ENCODE measurements at places on chromosomes 13 and 19.

GRCh38 chr19:57803265-57803593 lies 11.5 kb downstream of the ZNF552 start:
- DNase-seq = no peak
- no peaks in the 10 kb centered on the region for H3K36me3 ChIP-seq
- no peaks in the 10 kb centered on the region for H3K27me3 ChIP-seq
- peak overlapping the region; percentile 86 for H3K27ac ChIP-seq
- H3K4me1 ChIP-seq = peaks cover 6% of the 10 kb centered on the region

- peaks cover 4% of the 10 kb centered on the region for H3K4me1 ChIP-seq
- peak overlapping the region; percentile 84 for H3K27ac ChIP-seq
- H3K27me3 ChIP-seq = no peaks in the 10 kb centered on the region
- peaks cover 3% of the 10 kb centered on the region for H3K36me3 ChIP-seq
- DNase-seq = no peak
- H3K4me3 ChIP-seq = peak overlapping the region; percentile 75
Measured at GRCh38 chr13:113297370-113298042, 467 bp downstream of the LAMP1 start.

DNA sequence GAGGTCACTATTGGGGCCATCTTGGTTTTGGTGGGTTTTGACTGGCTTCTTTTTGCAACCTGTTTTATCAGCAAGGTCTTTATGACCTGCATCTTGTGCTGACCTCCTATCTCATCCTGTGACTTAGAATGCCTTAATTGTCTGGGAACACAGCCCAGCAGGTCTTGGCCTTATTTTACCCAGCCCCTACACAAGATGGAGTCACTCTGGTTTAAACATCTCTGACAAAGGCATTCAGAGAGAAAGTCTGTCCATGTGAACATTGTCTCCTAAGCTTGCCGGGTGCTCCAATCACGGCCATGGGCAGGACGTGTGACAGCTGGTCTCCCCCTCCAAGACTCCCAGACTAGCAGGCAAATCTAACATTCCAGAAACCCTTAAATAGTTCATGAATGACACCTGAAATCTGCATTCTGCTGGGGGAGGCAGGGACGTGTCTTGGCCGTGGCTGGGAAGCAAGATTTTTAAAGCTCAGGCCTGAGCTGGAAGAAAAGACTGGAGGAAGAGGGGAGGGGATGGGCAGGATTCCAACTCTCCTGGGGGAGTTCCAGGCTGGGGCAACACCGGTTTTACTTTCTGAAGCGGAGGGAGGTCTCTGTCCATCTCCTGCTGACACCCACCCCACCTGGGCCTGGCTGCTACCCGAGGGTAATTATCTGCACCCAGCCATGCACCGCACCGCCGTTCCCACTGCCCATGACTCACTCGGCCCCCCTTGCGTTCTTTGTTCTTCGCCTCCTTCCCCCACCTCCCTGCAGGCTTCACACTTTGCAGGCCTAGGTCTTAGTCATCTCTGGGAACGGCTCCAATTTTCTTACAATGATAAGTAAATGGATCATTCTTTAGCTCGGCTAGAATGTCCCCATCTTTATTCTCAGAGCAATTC lies 11.6 kb upstream of the OR1M1 start:
- peak overlapping the region; percentile 95 for H3K27ac ChIP-seq
- H3K4me3 ChIP-seq = no peak overlapping the region
- H3K27me3 ChIP-seq = no peaks in the 10 kb centered on the region
- DNase-seq = peak; percentile 78
- peaks cover 31% of the 10 kb centered on the region for H3K4me1 ChIP-seq

GRCh38 chr13:48760626-48761025 lies 106.9 kb downstream of the CYSLTR2 start:
- no peak overlapping the region for H3K27ac ChIP-seq
- DNase-seq = no peak
- no peaks in the 10 kb centered on the region for H3K4me1 ChIP-seq
- H3K4me3 ChIP-seq = no peak overlapping the region

DNA sequence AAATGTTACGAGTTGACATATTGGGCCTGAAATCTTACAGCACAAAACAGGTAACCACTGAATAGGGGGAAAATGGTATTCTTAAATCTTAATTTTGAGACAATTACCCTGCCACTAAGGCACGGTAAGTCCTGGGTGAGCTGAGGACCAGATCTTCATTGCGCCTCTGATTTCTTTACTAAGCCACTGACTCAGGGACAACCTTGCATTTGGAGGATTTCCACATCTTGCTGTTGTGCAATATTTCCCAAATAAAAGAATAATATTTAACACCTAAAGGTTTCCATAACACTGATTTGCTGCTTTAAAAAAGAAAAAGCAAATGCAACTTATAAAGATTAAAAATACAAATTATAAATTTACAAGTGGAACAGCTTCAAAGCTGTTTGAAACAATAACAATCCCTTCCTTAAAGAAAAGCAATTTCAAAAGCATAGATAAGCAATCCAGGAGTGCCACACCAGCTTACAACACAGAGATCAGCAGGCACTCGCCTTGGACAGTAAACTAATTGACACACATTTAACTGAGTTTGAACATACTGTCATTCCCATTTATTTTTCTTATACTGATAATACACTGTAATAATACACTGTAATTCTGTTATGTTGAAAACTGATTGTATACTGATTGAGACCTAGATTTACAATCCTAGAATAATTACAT lies 79.6 kb upstream of the DOCK9 start:
- no peaks in the 10 kb centered on the region for H3K36me3 ChIP-seq
- no peaks in the 10 kb centered on the region for H3K4me1 ChIP-seq
- no peak overlapping the region for H3K4me3 ChIP-seq

- no peak for DNase-seq
- no peaks in the 10 kb centered on the region for H3K27me3 ChIP-seq
- no peaks in the 10 kb centered on the region for H3K36me3 ChIP-seq
- no peak overlapping the region for H3K4me3 ChIP-seq
Measured at GRCh38 chr13:37460166-37460565, 138.4 kb downstream of the POSTN start.

- H3K4me1 ChIP-seq = no peaks in the 10 kb centered on the region
- H3K4me3 ChIP-seq = no peak overlapping the region
- H3K36me3 ChIP-seq = no peaks in the 10 kb centered on the region
- H3K27me3 ChIP-seq = no peaks in the 10 kb centered on the region
Measured at GRCh38 chr13:48496271-48497161, 36.4 kb downstream of the RCBTB2 start.

Data from Panc1 (cell line).